ENCODE measurements at places on chromosomes 4 and X.

- no peak for DNase-seq
These were observed 10.5 kb downstream of the CD99 start for GRCh38 chrX:2701600-2701999.

GRCh38 chrX:138928737-138929459 is 217.4 kb upstream of the FGF13 start:
- DNase-seq: no peak

DNA sequence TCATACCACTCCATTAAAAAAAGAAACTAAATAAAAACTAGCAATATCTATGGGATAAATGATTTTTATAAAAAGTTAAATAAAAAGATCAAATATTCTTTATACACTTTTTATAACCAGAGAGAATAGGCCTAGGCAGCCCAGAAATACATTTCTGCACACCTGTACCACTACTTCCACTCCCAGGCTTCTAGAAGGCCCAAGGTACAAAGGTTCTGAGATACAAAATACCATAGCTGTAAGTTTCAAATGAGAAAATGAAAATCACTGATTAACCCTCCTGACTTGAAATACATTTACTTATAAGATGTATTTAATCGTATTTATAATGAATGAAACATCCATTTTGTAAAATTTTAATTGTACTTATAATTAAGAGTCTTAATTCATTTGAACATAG is 226.5 kb upstream of the MAB21L2 start:
- no peak for DNase-seq

DNA sequence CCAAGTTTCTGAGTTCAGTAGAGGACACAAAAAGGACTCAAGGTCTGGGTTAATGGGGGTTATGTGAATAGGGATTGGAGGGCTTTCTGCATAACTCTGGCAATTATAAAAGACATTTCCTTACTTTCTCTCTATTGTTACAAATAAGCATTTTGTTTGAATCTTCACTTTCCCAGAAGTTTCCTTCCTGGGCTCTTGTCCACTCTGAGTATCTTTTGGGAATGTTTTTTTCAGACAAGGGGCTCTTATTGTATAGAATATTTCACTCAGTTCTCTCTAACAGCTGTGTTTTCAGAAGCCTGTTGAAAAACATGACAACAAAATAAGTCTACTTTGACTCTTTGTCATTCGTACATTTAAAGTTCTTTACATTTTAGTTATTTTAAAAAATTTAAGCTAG is 57.6 kb upstream of the MAP9 start:
- no peak for DNase-seq

Measured in suprapubic skin (tissue), 4 donors.